ENCODE measurements at places on chromosomes 1 and 21.

DNA sequence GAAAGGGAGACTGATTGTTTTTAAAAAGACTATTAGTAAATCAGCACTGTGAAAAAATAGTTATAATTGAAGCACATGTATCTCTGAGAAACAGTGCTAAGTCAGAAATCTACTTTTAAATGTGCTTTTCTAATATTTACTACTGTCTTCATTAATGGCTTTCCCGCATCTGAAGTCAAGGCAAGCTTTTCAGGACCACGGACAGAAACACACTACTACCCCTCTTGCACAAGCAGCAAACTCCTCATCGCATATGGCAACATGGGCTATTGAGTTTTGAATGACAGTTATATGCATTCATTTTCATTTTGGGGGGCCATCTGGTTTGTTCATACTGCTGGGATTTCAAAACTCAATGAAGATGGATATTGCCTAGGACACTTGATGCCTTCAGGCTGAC lies 433.4 kb upstream of the CAMK1G start:
- H3K36me3 ChIP-seq: no peaks in the 10 kb centered on the region
- H3K27me3 ChIP-seq: no peaks in the 10 kb centered on the region
- H3K4me1 ChIP-seq: no peaks in the 10 kb centered on the region
- H3K4me3 ChIP-seq: no peak overlapping the region
- no peak overlapping the region for H3K27ac ChIP-seq
- DNase-seq: no peak

DNA sequence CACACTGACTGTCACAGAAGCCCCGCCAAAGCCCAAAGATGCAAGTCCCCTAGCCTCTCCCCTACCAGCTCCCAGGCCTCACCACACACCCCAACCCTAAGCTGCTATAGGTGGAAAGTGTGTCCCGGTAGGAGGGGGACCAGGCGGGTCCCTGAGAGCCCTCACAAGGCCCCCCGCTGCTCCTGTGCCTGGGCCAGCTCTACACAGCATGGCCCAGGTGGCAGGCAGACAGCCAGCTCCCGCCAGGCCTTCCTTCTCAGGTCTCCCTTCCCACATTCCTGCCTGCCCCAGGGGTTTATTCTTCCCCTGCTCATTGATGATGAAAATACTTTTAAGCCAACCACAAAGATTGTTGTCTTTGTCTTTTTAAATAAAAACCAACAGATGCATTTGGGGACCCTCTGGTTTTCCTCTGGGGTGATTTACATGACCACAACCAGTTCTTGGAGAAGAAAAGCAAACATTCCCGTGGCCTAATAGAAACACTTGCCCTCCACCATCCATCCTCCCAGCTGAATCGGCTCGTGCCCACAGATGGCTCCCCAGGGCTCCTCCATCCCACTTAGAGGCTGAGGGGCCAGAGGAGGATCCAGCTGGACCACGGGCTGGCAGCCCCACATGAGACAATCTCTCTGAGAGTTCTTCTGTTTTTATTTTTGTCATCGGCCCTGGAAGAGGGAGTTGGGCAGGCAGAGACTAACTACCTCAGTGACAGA lies 93.1 kb downstream of the DMRTB1 start:
- H3K4me1 ChIP-seq: no peaks in the 10 kb centered on the region
- H3K27me3 ChIP-seq: peaks cover 69% of the 10 kb centered on the region
- H3K27ac ChIP-seq: no peak overlapping the region
- H3K4me3 ChIP-seq: no peak overlapping the region
- no peaks in the 10 kb centered on the region for H3K36me3 ChIP-seq
- no peak for DNase-seq

- DNase-seq: peak; percentile 72
- peaks cover 14% of the 10 kb centered on the region for H3K36me3 ChIP-seq
- H3K4me3 ChIP-seq: peak within 1 kb of the TSS; percentile 71
- H3K27ac ChIP-seq: peak within 1 kb of the TSS; percentile 42
- H3K4me1 ChIP-seq: peaks cover 23% of the 10 kb centered on the region
- peaks cover 59% of the 10 kb centered on the region for H3K27me3 ChIP-seq
Measured at GRCh38 chr1:46489638-46490405, at the start of gene DMBX1. Gene DMBX1 (plus strand): TSS chr1:46489836. CDS start chr1:46507011, 17,175 bp downstream.

DNA sequence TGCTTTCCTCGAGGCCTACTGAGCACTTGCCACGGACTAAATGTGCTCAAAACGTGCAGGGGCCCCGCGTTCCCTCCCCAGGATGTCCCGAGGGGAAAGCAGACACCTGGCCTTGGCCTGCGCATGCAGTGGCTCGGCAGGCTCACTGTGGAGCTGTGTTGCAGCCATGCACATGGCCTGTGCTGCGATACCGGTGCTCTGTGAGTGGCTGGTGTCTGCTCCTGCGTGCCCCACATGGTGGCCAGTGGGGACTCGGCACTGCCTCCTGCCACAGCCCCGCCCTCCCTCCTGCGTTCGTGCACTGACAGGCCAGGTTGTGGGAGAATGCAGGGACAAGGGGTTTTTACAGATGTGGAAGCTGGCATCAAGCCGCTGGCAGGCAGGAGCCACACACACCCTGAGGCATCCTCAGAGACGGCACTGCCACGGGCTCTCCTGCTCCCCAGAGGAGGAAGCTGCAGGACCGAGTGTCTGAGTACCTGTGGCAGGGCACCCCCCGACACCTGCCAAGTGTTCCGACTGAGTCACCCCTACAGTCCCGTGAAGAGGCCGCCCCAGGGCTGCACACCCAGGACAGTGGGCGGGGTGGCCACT lies 16.9 kb upstream of the PTTG1IP start:
- peaks cover 4% of the 10 kb centered on the region for H3K36me3 ChIP-seq
- H3K27me3 ChIP-seq: peaks cover 33% of the 10 kb centered on the region
- DNase-seq: no peak
- no peak overlapping the region for H3K27ac ChIP-seq

DNA sequence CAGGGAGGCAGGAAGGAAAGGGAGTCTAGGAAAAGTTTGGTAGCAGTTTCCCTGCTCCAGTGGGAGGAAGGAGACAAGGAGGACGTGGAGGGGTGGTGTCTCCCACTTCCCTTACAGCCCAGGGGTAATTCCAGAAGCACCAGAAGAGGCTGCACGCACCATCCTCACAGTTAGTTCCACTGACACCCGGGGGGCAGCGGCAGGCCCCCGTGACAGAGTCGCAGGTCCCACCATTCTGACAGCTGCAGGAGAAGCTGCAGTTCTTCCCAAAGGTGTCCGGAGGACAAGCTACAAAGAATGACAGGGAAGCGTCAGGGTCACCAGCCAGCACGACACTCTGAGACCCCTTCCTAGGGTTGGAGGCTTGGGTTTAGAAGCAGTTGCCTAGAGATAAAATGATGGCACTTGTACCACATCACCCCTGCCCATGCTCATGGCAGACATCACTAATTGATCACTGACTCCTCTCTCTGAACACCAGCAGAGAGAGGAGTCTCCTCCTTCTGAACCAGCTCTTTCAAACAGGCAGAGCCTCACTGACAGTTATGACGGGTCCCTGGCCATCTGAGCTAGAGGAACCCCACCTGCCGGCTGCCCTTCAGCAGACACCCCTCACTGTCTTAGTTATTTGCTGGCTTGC lies 53.3 kb downstream of the ARHGEF16 start:
- no peak for DNase-seq
- no peak overlapping the region for H3K4me3 ChIP-seq
- H3K27ac ChIP-seq: no peak overlapping the region
- H3K27me3 ChIP-seq: no peaks in the 10 kb centered on the region
- H3K4me1 ChIP-seq: no peaks in the 10 kb centered on the region

DNA sequence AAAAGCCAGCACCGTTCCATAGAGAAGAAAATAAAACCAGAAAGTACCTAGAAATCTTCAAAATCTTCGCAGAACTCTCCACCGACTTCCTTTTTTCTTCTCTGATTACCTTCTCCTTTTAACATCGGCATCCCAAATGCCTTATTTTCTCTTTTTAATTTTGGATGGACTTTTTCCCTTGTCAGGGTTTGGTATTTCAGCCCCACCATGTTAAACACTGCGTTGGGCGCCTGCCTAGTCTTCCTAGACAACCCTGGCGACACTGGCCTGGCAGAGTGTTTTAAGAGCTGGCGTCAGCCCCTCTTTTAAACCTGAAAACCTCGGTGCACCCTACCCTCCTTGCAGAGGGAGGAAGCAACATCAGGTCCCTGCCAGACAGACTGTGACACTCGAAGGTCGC lies 66.0 kb upstream of the EFHD2 start:
- H3K4me1 ChIP-seq: peaks cover 24% of the 10 kb centered on the region
- H3K27ac ChIP-seq: no peak overlapping the region
- H3K4me3 ChIP-seq: no peak overlapping the region
- no peaks in the 10 kb centered on the region for H3K27me3 ChIP-seq
- no peaks in the 10 kb centered on the region for H3K36me3 ChIP-seq

GRCh38 chr1:92899780-92900179 lies 61.5 kb downstream of the DIPK1A start:
- H3K27ac ChIP-seq: no peak overlapping the region
- DNase-seq: no peak
- H3K27me3 ChIP-seq: no peaks in the 10 kb centered on the region
- H3K36me3 ChIP-seq: no peaks in the 10 kb centered on the region
- no peaks in the 10 kb centered on the region for H3K4me1 ChIP-seq

DNA sequence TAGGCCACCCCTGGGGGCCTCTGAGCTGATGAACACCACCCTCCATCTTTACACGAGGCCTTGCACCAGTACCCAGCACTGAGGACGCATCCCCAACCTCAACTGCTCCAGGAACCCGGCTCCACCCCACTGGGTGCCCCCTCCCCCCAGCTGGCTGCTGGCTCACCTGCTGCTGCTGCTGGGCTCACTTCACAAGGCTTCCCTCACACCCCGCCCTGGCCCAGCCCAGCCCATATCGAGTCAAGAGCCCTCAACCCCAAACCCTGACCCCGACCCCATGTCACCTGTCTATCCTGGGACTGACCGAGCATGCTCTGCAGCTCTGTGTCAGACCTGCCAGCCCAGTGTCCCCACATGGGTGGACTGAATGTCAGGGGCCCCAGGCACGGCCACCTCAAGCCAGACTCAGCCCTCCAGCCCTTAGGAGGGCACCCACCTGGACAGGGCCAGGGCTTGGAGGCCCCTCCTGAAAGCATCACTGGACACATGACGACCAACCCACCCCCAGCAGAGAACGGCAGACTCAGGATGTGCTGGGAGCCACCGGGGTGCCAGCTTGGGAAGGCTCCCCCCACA lies 21.4 kb downstream of the WNT9A start:
- no peaks in the 10 kb centered on the region for H3K36me3 ChIP-seq
- H3K4me1 ChIP-seq: no peaks in the 10 kb centered on the region
- no peak overlapping the region for H3K27ac ChIP-seq

DNA sequence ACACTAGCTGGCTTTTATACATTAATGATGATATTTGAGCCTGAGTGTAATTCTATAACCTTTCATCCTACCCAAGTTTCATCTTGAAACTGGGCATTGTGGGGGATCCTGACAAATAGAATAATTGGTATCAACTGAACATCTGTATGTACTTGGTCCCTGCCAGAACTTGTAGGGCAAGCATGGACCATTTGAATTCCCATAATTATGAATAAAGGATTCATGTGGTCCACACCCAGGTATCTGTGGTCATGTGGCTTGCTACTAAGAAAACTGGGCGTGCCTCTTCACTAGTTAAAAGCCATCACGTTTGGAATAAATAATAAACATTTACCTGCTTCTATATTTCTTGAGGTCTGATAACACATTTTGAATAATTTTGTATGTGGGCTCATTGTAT lies 20.6 kb upstream of the VTCN1 start:
- no peak for DNase-seq
- peaks cover 5% of the 10 kb centered on the region for H3K36me3 ChIP-seq
- no peak overlapping the region for H3K4me3 ChIP-seq
- H3K27me3 ChIP-seq: no peaks in the 10 kb centered on the region
- peaks cover 22% of the 10 kb centered on the region for H3K4me1 ChIP-seq

DNA sequence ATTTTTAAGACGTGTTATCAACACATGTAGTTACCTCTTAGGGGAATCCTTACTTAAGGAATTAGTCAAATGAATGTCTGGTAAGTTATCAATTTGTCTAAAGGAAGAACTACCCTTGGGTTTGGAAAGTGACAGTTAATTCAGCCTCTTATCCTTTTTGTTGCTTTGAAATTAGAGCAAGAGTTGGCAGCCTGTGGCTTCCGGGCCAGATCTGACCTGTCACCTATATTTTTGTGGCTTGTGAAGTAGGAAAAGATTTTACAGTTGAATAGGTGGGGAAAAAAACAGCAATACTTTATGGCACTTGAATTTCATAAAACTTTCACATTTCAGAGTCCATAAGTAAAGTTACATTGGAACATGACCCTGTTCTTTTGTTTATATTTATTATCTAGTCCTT lies 5.5 kb downstream of the MRPS6 start:
- no peak overlapping the region for H3K4me3 ChIP-seq
- no peaks in the 10 kb centered on the region for H3K27me3 ChIP-seq

- no peaks in the 10 kb centered on the region for H3K36me3 ChIP-seq
- no peak overlapping the region for H3K4me3 ChIP-seq
Measured at GRCh38 chr21:44461005-44461404, 5.7 kb downstream of the LRRC3 start.

GRCh38 chr1:19957779-19958178 lies 21.6 kb downstream of the PLA2G2A start:
- H3K4me3 ChIP-seq: no peak overlapping the region
- no peaks in the 10 kb centered on the region for H3K4me1 ChIP-seq
- H3K36me3 ChIP-seq: no peaks in the 10 kb centered on the region
- no peak for DNase-seq
- H3K27me3 ChIP-seq: peaks cover 46% of the 10 kb centered on the region
- H3K27ac ChIP-seq: no peak overlapping the region

GRCh38 chr1:177043597-177043996 lies 120.9 kb downstream of the ASTN1 start:
- no peaks in the 10 kb centered on the region for H3K36me3 ChIP-seq
- no peak for DNase-seq
- no peak overlapping the region for H3K4me3 ChIP-seq
- H3K27ac ChIP-seq: no peak overlapping the region
- H3K4me1 ChIP-seq: no peaks in the 10 kb centered on the region

- no peak overlapping the region for H3K27ac ChIP-seq
- DNase-seq: no peak
- H3K36me3 ChIP-seq: no peaks in the 10 kb centered on the region
- H3K27me3 ChIP-seq: no peaks in the 10 kb centered on the region
Measured at GRCh38 chr1:185515696-185516095, 198.7 kb upstream of the IVNS1ABP start.

DNA sequence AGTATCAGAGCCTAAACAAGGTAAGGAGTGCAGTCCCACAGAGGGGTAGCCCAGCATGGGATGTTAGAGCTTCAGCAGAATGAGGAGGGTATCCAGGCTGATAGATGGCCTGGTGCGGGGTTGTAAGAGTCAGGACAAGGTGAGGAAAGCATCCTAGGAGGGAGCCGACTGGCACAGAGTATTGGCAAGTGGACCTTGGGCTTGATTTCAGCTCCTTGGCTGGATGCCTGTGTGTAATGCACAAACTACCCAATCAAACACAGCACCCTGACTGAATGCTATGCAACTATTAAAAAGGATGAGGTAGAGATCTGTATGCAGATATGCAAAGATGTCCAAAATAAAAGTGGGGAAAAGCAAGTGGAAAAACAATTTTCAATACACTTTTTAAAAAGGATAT lies 18.0 kb downstream of the DENND2C start:
- DNase-seq: no peak
- H3K4me3 ChIP-seq: no peak overlapping the region
- H3K4me1 ChIP-seq: no peaks in the 10 kb centered on the region
- peaks cover under 1% of the 10 kb centered on the region for H3K27me3 ChIP-seq
